GM23248 (cell line): ENCODE measurements at places on chromosomes 5 and 9. TPM values are rescaled to one million over a fixed set of nuclear protein-coding genes. Genes with fewer than 3 reads are reported as not detected.

UAP1L1 gene
- total RNA-seq = 5.2 and 5.7 TPM in 2 replicates

DNA sequence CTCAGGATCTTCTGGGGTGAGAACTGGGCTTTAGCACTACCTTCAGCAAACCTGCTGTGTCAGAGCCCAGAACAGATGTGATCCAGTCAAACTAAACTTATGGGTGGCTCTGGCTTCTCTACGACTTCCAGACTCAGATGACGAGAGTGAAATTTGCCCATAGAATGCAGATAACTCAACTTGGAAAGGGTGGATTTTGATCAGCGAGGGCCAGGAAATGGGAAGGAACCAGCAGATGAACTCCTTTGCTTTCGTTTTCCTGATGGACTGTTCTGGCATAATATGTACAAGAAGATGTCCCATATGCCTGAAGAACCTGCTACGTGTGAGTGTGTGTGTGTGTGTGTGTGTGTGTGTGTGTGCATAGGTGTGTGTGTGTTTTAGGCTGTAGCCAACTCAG is 132.0 kb upstream of the MOCS2 start:
- no peak overlapping the region for H3K27ac ChIP-seq
- H3K4me1 ChIP-seq = peaks cover 33% of the 10 kb centered on the region
- no peak overlapping the region for H3K4me3 ChIP-seq
- H3K36me3 ChIP-seq = no peaks in the 10 kb centered on the region
- H3K27me3 ChIP-seq = no peaks in the 10 kb centered on the region

DNA sequence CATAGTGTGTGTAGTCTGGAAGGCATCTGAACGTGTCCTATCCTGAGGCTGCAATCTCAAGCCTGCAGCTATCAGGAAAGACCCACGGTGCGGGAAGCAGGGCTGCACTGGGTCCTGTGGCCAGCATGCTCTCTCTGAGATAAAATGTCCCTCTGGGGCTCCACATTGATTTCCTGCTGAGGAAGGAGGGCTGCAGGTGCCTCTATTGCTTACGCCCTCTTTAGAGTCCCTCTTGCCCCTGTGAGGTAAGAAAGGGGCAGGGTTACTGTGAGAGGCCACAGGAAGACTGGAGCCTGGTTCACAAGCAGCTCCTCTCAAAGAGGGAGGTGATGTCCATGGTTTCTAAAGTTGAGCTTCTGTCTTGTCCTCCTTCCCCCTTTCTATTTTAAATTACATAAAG is 299.9 kb upstream of the RFX3 start:
- no peak overlapping the region for H3K4me3 ChIP-seq
- no peaks in the 10 kb centered on the region for H3K36me3 ChIP-seq
- no peaks in the 10 kb centered on the region for H3K27me3 ChIP-seq
- H3K4me1 ChIP-seq = peaks cover 29% of the 10 kb centered on the region
- no peak for DNase-seq

- no peak overlapping the region for H3K27ac ChIP-seq
- DNase-seq = no peak
- H3K27me3 ChIP-seq = no peaks in the 10 kb centered on the region
- H3K4me3 ChIP-seq = no peak overlapping the region
- H3K4me1 ChIP-seq = no peaks in the 10 kb centered on the region
Observed at GRCh38 chr5:91690921-91691320, 307.8 kb upstream of the ARRDC3 start.

DNA sequence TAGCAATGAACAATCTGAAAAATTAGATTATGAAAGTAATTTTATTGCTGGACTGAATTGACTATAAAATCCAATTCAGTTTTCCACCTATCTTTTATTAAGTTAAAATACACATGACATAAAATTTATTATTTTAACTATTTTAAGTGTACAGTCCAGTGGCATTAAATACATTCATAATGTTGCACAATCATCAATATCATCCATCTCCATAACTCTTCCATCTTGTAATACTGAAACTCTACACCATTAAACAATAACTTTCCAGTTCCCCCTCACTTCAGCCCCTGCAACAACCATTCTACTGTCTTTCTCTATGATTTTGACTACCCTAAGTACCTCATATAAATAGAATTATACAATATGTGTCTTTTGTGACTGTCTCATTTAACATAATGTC is 200.6 kb upstream of the ITGA1 start:
- no peak for DNase-seq
- H3K4me3 ChIP-seq = no peak overlapping the region
- H3K4me1 ChIP-seq = no peaks in the 10 kb centered on the region
